EH (cell line): ENCODE measurements at places on chromosomes 11 and 22.

DNA sequence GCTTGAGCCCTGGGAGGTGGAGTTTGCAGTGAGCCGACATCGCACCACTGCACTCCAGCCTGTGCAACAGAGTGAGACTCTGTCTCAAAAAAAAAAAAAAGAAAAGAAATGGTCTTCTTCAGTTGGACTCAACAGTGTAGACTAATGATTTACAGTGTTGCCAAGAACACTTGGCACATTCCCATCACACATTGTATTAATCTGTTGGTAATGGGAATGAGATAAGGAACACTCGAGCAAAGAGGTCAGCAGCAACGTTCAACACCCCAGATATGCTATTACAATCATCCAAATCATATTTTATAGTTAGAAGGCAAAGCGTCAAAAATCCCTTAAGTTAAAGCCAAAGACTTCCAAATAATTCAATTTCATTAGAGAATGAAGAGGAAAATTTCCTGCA, 14.5 kb downstream of the CDON start:
- no peak for DNase-seq

DNA sequence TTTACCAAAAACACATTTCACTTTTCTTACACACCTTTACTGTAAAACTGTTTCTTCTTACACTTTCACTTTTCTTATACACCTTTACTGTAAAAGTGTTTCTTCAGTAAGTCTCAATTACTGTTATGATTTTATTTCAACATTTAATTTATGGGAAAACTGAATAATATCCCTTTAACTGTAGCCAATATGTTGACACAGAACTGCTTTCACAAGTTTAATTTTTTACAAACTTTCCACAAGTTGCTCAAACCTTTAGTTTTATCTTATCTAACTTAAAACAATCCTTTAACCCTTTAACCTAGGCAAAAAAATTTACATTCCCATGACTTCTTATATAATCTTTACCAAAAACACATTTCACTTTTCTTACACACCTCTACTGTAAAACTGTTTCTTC, 63.3 kb upstream of the OR5AN1 start:
- no peak for DNase-seq

DNA sequence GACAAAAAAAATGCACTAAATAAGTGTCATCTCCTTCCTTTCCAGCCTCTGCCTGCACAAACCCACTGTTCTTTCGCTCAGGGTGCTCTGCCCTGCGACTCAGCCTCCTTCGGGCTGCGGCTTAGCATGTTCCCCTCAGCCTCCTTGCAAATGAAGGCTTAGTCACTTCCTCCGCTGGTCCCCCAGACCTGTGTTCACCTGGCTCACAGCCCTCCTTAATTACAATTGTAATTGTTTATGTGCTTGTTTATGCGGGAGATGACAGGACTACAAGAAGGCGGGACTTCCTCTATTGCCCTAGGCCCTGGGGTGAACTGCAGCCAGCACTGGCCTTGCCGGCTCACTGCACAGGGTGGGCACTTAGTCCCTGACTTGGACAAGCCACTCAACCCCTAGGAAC, 303.6 kb downstream of the KIRREL3 start:
- no peak for DNase-seq

GRCh38 chr11:55697817-55698216, 35.8 kb downstream of the OR4C6 start:
- no peak for DNase-seq

- peak; percentile 19 for DNase-seq
These were observed 102.4 kb upstream of the FSHB start for GRCh38 chr11:30128269-30128932.

DNA sequence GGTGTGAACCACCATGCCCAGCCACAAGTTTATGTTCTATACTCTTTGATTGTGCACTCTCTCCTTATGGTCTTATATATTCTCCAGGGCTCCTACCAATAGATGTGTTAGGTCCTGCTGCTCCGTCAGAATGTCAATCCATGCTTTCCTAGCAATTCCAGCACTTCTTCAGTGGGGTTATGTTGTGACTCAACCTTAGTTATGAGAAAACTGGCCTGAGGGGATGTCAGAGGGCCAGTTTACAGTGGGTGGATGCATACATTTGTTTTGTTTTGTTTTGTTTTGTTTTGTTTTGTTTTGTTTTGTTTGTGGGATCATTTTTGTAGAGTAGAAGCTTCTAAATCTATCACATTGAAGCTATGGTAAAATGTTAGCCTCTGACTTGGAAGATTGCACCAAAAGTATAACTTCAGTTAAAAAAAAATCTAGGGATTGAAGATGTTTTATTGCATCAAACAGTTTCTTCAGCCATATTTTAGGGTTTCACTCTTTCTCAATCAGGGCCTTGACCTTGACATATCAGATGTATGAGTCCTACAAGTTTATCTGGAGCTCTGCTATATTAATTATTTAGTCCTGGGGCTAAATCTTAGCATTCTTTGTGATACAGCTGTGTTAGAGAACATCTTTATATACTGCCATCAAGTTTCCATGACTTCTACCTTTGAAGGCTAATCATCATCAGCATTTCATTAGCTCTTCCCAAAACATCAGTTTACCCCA, 191.6 kb upstream of the CNTN5 start:
- DNase-seq: no peak

- DNase-seq: peak; percentile 56
These were observed 17.4 kb downstream of the LIMK2 start for GRCh38 chr22:31229402-31230079.

- DNase-seq: peak; percentile 46
These were observed 826 bp upstream of the EEF1G start for GRCh38 chr11:62574363-62575071.

DNA sequence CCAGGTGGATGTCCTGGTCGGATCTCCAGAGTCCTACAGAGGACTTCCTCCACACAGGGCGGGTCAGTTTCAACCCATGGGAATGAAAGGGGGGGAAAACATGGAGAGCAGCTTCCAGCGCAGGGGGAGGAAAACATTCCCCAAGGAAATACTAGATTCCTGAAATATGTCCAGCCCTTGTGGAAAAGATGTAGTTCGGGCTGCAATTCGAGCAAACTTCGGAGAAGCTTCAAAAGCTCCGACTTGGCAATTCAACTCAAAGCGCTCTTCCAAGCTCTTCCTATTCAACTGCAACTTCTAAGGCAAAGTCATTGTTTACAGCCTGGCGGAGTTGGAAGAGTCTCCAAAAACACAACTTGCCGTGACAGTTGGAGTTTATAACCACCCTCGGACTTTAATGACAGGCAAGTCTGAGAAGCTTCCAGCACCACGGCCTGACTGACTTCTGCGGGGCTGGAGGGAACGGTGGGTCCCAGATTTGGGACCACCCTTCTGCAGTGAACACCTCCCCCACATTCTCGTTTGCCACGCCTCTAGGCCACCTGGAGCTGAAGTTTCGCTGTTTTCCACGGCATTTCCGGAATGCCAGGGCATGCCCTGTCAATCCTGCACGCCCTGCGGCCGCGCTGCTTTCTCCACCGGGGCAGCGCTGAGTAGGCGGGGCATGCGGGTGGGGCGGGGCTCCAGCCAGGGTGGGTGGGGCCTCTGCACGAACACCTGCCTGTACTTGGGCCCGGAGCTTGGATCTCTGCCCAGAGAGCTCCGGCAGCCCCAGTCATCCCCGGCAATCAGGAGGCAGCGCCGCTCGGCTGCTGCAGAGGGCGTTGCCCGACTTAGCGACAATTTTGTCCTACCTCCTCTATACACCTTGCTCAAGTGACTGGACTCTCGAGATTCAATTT, 49.0 kb upstream of the BIRC3 start:
- DNase-seq: peak; percentile 44

DNA sequence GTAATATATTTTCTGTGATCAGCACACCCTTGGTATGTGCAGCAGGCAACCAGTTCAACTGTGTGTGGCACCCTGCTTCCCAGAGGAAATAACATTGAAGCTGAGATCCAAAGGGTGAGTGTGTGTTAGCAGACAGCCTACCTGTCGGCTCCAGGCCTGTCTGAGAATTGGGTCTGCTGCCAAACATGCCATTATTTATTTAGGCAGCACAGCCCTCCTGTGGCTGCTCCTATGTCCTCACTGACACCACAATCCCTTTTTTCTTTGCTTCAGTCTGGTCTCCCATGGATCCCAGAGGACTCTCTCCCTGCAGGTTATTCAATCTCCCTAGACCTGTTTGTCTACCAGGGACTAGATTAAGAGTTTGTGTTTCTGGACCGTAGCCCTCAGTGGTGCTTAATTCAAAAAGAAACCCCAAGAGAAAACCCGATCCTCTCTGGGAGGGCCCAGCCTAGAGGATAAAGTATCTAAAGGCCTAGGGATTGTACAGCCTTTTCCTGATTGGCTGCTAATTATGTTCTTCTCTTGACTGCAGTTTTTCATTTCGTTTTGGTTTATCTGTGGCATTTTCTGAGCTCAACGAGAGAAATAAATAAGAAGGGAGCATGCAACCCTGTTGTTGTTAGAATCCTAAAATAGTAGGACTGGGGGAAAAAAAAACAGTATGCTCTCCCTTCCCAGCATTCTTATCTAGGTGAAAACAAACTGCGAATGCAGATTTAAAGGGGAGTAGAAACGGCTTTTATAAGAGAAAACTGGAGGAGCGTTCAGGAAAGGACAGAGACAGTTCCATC, 24.1 kb downstream of the KCNE3 start:
- no peak for DNase-seq

- no peak for DNase-seq
These were observed at the start of gene IGF2 for GRCh38 chr11:2139123-2139521. Gene IGF2 (minus strand): TSS chr11:2139389. CDS start chr11:2135523, 3,866 bp downstream.

DNA sequence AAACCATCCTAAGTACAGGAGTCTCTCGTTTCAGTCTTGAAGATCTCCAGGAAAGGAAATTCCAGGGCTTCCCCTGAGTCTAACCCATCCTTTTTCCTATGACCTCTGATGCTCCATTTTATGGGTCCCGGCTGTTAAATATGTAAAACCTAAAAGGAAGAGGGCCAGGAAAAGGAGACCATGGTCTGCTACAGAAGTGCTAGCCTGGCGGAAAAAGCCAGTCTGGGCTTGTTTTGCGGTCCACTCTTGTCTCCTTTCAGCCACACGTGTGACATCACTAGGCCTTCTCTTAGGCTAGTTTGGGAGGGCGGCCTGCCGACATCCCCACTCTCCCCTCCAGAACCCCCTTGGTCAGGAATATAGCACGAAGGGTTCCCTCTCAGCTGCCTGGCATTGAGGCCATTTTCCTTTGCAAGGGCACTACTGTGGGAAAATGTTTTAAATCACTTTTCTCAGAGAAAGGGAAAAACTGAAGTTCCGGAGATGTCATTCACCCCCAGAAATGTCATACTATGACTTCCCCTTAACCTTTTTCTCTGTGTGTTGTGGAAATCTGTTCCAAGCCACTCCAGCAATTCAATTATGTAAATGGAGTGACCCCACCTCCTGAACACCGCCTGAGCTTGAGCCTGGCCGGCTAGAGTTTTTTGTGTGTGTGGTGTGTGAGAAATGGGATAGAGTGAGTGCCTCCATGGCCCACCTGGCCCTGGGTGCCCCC, 86.9 kb downstream of the UBASH3B start:
- DNase-seq: no peak

DNA sequence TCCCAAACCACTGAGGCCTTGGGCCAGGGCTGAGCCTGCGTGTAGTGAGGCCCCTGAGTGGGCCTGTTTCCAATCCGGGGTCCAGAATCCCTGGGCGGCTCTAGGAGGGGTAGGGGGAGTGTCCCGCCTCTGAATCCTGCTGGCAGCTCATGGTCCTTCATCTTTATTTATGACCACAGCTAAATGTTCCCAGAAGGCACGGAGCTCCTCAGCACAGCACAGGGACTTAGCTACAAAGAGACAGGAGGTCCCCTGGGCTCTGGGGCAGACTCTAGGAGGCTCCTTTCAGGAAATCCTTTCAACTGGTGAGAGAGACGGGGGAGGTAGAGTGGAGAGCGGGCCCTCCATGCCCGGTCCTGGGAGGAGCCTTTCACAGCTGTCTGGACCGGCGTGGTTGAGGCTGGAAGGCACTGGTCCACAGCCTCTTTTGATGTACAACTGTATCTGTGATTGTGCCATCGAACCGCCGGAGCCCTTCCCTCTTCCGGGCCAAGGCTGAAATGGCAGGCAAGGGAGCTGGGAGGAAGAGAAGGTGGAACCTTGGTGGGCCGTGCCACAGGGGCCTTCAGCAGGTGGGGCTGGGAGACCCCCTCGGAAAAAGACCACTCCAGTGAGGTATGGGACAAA, 46.8 kb downstream of the SCUBE1 start:
- DNase-seq: no peak

DNA sequence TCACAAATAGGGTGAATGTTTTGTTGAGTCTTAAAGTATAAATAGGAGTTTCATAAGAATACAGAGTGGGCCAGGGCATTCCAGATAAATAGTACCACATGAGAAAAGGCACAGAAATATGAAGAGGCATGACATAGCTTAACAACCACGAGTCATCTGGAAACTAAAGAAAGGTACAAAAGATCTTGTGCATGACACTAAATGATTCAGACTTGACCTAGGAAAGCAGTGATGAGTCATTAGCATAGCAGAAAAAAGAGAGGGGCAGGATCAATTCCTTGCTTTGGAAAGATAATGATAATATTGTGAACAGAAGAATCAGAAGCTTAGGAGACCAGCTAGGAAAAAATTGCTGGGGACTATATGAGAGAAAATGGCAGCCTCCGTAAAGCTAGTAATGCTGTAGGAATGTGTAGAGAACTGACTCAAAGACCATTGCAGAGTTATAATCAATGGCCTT, 47.6 kb upstream of the FIBIN start:
- peak; percentile 77 for DNase-seq

DNA sequence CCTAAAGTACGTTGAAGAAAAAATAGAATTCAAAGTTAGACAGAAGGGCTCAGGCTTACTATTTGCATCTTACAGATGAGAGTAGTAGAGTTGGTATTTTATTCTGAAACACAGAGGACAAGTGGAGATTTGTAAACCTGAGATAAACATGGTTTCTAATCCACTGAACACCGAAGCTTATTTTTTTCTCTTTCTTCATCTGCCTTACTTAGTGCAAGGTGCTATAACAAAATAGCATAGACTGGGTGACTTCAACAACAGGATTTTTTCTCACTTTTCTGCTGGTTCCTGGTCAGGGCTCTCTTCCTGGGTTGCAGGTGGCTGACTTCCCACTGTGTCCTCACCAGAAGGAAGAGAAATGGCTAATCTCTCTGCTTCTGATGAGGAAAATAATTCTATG, 2.1 kb upstream of the HBG1 start:
- DNase-seq: no peak

DNA sequence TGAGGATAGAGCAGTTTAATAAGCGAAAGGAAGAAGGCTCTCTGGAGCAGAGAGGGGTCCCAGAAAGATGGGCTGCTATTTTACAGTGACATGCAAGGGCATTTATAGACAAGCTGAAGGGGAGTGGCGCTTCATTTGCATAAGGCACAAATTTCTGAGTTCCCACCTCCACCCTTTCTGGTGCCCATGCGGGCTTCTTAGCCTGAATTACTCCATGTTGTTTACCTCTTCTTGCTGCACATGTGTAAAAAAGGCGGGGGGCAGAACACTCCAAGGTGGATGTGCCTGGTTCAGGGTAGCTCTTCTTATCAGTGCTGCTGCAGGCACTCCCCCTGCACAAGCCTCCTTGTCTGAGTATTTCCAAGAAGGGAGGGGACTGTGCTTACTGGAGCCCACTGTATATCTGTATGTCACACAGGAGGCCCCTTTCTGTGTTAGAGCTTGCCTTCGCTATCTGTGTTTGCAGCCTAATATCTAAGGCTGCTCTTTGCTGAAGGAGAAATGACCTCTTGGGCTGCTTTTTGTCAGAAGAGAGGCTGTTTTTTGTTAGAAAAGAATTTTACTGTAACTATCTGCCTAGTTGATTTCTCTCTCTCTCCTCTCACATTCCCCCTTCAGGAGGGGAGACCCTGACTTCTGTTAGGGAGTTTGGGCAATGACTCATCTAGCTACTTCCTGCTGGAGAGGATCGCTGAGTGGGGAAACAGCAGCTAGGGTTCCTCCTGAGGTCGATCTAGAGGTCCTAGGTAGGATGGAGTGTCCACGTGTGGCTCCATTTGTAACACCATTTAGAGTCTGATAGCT, 1057.0 kb upstream of the CNTN5 start:
- peak; percentile 49 for DNase-seq
